ENCODE measurements at places on chromosomes 1 and 21.

- peak; percentile 77 for DNase-seq
Measured at GRCh38 chr21:45542242-45542666, at the start of gene SLC19A1. Gene SLC19A1, minus strand, starts transcription at chr21:45542440. Its CDS starts 4,481 bp downstream, at chr21:45537959.

- no peak for DNase-seq
Measured at GRCh38 chr1:18328803-18329202, 151.9 kb upstream of the KLHDC7A start.

DNA sequence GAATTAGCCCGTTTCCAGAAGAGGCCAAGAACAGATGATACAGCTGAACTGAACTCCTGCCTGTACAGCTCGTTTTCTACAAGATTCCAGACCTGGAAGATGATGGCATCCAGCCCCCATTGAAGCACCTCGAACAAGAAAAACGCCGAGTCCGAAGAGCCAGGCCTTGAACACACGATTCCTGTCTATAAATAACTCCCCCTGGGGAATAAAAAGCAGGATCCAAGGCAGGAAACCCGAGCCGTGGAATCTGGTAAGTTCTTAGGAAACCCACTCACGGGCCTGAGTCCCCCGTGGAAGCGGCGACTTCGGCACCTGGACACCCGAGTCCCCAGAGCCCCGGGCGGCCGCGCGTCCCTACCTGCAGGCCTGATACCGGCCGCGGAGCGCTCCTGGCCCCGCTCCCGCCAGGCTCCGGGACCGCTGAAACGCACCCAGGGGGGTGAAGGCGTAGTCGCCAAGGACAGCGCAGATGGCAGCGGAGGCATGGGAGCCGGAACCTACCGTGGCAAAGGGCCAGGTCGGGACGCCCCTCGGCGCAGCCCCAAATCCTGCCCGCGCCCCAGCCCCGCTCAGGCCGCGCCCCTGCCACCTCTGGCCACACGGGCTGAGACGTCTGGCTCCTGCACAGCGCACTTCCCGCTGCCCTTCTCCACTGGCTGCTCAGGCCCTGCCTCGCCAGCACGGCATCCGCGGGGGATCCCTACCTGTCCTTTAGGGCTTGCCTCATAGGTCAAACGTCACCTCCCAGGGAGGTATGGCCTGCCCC lies 14.0 kb upstream of the HLCS start:
- no peak for DNase-seq

GRCh38 chr1:70992521-70992920 lies 55.1 kb downstream of the PTGER3 start:
- no peak for DNase-seq

Data from NB4 (cell line).